NCI-H526 treated with DMSO at 0.1 percent for 48 hours (cell line): ENCODE measurements at places on chromosomes 11 and 22.

GRCh38 chr11:131644204-131644795 is 273.9 kb downstream of the NTM start:
- no peak for DNase-seq

GRCh38 chr11:68932933-68933577 is 29.4 kb downstream of the IGHMBP2 start:
- DNase-seq: no peak

- DNase-seq: no peak
Measured at GRCh38 chr22:47304854-47305253, 542.4 kb downstream of the TBC1D22A start.

DNA sequence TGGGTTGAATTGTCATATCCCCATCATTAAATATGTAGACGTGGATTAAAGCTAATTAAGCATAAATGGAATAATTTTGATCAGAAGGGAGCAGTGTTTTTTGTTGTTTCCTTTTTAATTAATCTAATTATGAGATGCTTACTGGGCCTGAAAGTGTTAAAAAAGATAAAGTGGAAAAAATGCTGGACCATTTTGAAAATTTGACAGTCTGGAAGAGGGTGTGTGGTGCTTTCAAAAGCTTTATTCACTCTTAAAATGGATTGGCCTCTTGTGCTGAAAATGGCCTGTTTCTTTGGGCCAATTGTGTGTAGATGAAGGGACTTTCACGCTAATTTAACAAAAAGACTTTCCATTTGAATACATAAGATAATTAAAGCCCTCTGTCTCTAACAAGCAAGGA is 1.8 kb downstream of the TNRC6B start:
- DNase-seq: no peak

GRCh38 chr11:105881027-105881426 is 141.0 kb downstream of the MSANTD4 start:
- DNase-seq: no peak

DNA sequence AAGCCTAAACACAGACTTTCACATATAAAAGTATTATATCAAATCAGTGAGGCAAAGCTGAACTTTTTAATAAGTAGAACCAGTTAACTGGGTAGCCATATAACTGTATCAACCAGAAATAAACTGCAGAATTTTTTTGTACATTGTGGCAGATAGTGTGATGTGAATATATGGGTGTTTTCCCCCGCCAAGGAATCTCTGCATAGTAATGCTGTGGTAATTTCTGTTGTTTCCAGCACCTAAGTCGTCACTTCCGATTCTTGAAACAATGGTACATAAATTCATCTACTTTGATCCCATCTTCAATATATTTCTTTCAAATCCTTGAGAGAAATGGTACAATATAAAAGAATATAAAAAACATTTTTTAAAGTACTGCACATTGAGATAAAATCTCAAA is 39.6 kb downstream of the NARS2 start:
- no peak for DNase-seq
